ENCODE measurements at places on chromosomes 13 and 19. TPM values are rescaled to one million over a fixed set of nuclear protein-coding genes. Genes with fewer than 3 reads are reported as not detected.

Gene KLF1
- total RNA-seq: 0.24 TPM

- H3K27me3 ChIP-seq: no peaks in the 10 kb centered on the region
- no peak overlapping the region for H3K4me3 ChIP-seq
These were observed 60.2 kb downstream of the ZNF823 start for GRCh38 chr19:11678504-11678903.

GRCh38 chr13:107289540-107289939, 721.6 kb upstream of the ARGLU1 start:
- no peak overlapping the region for H3K4me3 ChIP-seq
- no peaks in the 10 kb centered on the region for H3K36me3 ChIP-seq
- no peaks in the 10 kb centered on the region for H3K4me1 ChIP-seq
- no peak for DNase-seq
- H3K27me3 ChIP-seq: no peaks in the 10 kb centered on the region

GRCh38 chr19:34171539-34171876, 796 bp upstream of the LSM14A start:
- peak overlapping the region; percentile 54 for H3K4me3 ChIP-seq
- peak overlapping the region; percentile 99 for H3K27ac ChIP-seq
- H3K36me3 ChIP-seq: no peaks in the 10 kb centered on the region
- no peaks in the 10 kb centered on the region for H3K27me3 ChIP-seq

- H3K27me3 ChIP-seq: no peaks in the 10 kb centered on the region
- no peak for DNase-seq
- no peaks in the 10 kb centered on the region for H3K4me1 ChIP-seq
- H3K36me3 ChIP-seq: no peaks in the 10 kb centered on the region
These were observed 34.7 kb upstream of the CASP14 start for GRCh38 chr19:15014579-15014978.

GRCh38 chr19:7159105-7159933, 89.8 kb downstream of the ZNF557 start:
- H3K4me1 ChIP-seq: no peaks in the 10 kb centered on the region
- no peaks in the 10 kb centered on the region for H3K27me3 ChIP-seq
- H3K4me3 ChIP-seq: no peak overlapping the region
- no peak overlapping the region for H3K27ac ChIP-seq
- DNase-seq: no peak

- no peak for DNase-seq
- no peaks in the 10 kb centered on the region for H3K4me1 ChIP-seq
- H3K36me3 ChIP-seq: no peaks in the 10 kb centered on the region
- no peaks in the 10 kb centered on the region for H3K27me3 ChIP-seq
- H3K27ac ChIP-seq: no peak overlapping the region
These were observed 155.5 kb downstream of the COL4A1 start for GRCh38 chr13:110151462-110151861.
